ENCODE measurements at places on chromosomes 5 and 9. TPM values are rescaled to one million over a fixed set of nuclear protein-coding genes. Genes with fewer than 3 reads are reported as not detected.

Gene TPPP
- total RNA-seq = not detected

Gene NIPAL4
- total RNA-seq = 2.2 TPM

Gene NR4A3
- total RNA-seq = 69.5 TPM

Gene NR2F1-AS1
- not detected for total RNA-seq

Gene PFN3
- total RNA-seq = not detected

Gene IFNA13
- total RNA-seq = not detected

Gene PCDHB6
- not detected for total RNA-seq

Gene ARSI
- not detected for total RNA-seq

Gene C8G
- total RNA-seq = 0.56 TPM

Gene FOXI1
- not detected for total RNA-seq

DNA sequence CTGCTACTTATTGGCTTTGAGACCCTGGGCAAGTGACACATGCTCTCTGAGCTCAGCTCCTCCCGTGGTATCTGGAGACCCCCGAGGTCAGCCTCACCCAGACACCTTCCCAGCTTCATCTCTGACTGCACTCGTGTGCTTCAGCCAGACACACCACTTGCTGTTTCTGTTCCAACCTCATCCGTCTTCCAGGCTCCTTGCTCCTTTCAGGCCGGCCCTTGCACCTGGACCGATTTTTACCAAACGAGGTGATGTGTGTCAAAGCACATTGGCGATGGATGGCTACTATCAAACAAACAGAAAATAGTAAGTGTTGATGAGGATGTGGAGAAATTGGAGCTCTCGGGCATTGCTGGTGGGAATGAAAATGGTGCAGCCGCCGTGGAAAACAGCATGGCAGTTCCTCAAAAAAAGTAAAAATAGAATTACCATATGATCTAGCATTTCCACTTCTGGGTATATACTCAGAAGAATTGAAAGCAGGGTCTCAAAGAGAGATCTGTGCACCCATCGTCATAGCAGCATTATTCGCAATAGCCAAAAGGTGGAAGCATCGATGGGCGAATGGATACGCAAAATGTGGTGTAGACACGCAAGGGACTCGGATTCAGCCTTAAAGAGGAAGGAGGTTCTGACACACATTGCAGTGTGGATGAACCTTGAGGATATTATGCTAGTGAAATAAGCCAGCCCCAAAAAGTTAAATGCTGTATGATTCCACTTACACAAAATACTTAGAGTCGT, 96.1 kb upstream of the IER5L start:
- DNase-seq = no peak

- no peak for DNase-seq
Observed at GRCh38 chr5:168786147-168786546, 207.0 kb upstream of the PANK3 start.

GRCh38 chr5:82158755-82159413, 119.3 kb downstream of the RPS23 start:
- no peak for DNase-seq

DNA sequence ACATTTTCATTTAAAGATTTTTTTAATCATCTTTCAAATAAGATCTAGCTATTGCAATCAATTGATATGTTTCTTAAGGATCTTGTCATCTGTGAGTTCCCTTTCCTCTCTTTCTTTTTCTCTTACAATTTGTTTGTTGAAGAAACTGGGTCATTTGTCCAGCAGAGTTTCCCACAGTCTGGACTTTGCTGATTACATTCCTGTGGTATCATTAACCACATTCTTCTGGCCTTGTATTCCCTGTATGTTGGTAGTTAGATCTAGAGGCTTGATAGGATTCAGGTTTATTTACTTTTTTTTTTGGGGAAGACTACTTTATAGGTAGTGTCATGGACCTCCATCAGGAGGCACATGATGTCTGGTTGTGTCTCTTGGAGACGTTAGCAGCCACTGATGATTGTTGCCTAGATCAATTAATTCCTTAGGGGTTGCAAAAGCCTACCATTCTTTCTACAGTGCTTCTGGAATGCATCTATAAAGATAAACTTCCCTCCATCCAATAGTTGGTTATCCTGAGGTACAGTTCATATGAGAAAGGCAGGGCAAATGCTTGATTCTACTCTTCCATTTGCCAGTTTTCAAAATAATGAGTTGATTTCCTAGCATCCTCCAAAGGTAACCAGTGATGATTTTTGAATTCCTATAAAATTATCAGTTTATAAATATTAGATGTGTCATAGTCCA, 14.3 kb downstream of the PDE8B start:
- DNase-seq = no peak

- no peak for DNase-seq
Observed at GRCh38 chr5:32449262-32449661, 4.7 kb upstream of the ZFR start.

DNA sequence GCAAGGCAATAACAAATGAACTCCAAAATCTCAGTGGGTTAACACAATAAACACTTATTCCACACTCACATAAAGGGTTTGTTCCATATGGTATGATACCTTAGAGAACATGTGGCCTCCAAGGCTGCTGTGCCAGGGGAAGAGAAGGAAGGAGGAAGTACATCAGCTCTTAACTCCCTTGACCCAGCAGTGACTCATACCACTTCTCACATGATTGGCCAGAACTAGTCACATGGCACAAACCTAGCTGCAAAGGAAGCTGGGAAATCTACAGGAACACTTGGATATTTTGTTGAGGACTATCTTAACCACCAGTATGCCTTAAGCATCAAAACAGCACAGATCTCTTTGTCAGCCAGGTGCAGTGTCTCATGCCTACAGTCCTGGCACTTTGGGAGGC, 99.3 kb downstream of the SLIT3 start:
- no peak for DNase-seq

GRCh38 chr5:179381691-179382090, 36.4 kb upstream of the ADAMTS2 start:
- no peak for DNase-seq

GRCh38 chr5:108727236-108727650, 20.5 kb upstream of the FER start:
- no peak for DNase-seq

- DNase-seq = no peak
Observed at GRCh38 chr5:157026789-157027424, 32.0 kb downstream of the HAVCR1 start.

GRCh38 chr9:127168756-127169574, 46.5 kb upstream of the ANGPTL2 start:
- no peak for DNase-seq

- DNase-seq = no peak
Observed at GRCh38 chr9:96550659-96551058, 69.0 kb downstream of the CDC14B start.

DNA sequence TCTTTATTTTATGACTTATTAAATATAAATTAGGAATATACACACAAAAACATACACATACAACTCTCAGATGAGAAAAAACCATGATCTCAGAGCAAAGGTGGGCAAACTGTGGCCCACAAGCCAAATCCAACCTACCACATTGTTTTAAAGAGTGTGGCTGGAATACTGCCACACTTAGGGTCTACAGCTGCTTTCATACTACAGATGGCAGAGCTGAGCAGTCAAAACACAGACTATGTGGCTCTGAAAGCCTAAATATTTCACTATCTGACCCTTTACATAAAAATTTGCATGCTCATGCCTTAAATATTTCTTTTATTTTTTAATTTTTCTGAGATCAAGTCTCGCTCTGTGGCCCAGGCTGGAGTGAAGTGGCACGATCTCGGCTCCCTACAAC, 28.3 kb downstream of the LEAP2 start:
- no peak for DNase-seq

DNA sequence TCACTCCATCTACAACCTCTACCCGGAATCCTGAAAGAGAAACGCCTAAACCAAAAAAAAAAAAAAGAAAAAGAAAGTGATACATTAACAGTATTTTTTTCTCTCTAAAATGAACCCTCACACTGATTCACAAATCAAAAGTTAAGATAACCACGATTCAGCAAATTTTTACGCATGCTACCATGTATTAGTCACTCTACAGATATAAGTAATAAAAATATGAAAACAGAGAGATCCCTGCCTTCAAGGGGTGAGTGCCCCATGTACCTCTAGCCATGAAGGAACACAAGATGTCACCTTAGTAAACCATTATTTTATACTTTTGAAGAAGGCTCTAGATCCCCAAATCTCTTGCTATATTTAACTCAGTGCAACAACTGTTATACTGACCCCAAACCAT, 33.4 kb downstream of the CEMIP2 start:
- DNase-seq = no peak

DNA sequence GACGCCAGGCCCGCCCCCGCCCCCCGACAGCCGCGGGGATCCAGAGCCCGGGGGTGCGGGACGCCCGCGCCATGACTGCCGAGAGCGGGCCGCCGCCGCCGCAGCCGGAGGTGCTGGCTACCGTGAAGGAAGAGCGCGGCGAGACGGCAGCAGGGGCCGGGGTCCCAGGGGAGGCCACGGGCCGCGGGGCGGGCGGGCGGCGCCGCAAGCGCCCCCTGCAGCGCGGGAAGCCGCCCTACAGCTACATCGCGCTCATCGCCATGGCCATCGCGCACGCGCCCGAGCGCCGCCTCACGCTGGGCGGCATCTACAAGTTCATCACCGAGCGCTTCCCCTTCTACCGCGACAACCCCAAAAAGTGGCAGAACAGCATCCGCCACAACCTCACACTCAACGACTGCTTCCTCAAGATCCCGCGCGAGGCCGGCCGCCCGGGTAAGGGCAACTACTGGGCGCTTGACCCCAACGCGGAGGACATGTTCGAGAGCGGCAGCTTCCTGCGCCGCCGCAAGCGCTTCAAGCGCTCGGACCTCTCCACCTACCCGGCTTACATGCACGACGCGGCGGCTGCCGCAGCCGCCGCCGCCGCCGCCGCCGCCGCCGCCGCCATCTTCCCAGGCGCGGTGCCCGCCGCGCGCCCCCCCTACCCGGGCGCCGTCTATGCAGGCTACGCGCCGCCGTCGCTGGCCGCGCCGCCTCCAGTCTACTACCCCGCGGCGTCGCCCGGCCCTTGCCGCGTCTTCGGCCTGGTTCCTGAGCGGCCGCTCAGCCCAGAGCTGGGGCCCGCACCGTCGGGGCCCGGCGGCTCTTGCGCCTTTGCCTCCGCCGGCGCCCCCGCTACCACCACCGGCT, 1.0 kb downstream of the FOXE1 start:
- DNase-seq = peak; percentile 48

DNA sequence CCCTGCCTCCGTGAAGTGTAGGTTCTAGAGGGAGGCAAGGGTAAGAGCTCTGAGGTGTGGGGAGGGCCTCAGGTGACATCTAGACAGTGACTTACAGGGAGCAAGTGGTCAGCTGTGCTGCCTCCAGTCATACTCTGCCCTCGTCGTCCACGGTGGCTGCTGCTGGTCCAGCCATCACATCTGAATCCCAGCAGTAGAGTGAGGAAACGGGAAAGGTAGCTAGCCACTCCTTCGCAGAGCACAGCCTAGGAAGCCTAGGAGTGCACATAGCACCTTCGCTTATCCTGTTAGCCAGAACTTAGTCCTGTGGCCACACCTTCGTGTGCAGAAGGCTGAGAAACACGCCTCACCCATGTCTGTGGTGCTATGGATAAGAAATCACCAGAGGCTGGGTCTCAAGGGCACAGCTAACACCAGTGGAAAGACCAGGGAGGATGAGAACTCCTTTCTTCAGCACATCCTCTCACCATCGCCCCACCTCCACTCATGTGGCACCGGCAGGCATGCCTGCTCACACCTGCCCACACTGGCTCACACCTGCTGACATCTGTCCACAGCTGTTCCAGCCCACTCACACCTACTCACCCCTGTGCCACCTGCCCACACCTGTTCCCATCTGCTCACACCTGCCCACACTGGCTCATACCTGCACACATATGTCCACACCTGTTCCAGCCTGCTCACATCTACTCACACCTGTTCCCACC, 44.5 kb upstream of the SLC6A19 start:
- DNase-seq = no peak

DNA sequence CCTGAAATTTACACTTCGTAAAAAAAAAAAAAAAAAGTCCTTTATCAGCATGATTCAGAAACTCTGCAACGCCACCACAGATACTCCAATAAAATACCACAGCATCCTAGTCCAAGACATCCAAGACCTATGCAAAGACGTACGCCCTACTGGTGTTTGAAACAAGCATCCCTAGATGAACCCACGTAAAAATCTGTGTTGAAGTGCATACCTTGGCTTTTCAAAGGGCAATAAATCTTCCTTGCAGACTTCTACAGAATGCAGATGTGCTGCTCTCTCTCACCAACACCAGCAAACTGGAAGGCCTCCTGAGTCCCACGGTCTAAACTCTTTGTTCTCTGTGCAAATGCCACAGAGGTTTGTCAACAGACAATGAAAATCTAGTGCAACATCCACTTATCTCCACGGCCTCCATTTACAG, 38.8 kb downstream of the MYO10 start:
- DNase-seq = no peak

DNA sequence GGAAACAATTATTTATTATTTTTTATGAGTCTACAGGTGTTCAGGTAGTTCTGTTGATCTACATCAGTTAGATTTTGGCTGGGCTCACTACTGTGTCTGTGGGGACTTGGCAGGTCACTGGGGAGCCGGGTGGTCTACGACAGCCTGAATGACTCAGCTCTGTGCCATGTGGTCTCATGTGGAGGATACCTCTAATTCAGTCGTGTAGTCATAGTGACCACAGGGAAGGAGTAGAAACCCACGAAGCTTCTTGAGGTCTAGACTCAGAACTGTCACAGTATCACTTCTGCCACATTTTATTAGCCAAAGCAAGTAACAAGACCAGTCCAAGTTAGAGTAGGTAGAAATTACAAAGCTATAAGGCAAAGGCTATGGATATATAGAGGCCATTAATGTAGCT, 64.7 kb upstream of the GRAMD2B start:
- DNase-seq = no peak

GRCh38 chr9:14119694-14120514, 194.0 kb downstream of the NFIB start:
- DNase-seq = no peak

- DNase-seq = no peak
Observed at GRCh38 chr5:99543841-99544240, 615.0 kb upstream of the CHD1 start.

GRCh38 chr5:150317048-150318003, 14.6 kb upstream of the ARSI start:
- no peak for DNase-seq

DNA sequence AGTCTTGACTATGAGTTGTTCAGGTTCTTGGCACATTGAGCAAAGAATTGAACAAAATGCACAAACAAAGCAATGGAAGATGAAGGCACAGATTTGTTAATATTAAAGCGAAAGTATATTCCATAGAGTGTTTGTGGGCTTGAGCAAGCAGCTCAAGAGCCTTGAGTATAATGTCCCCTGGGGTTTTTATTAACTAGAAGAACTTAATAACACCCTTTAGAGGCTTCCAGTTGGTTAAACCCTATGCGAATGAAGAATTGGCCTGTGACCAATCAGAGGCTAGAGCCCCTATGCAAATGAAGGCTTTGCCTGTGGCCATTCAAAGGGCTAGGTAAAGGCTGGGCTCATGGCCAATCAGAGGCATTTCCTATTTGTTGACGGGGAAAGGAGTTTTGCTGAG, 135.3 kb upstream of the IL12B start:
- no peak for DNase-seq
